Neural crest cell (in vitro differentiated cells): ENCODE measurements at places on chromosomes 2 and 18. TPM values are rescaled to one million over a fixed set of nuclear protein-coding genes. Genes with fewer than 3 reads are reported as not detected.

Gene CHRND
- total RNA-seq: 4.1 and 5.8 TPM in 2 replicates

- DNase-seq: no peak
Measured at GRCh38 chr18:24031318-24031717, 16.8 kb downstream of the TTC39C start.

Gene EGR4
- not detected in 2 replicates for total RNA-seq

DNA sequence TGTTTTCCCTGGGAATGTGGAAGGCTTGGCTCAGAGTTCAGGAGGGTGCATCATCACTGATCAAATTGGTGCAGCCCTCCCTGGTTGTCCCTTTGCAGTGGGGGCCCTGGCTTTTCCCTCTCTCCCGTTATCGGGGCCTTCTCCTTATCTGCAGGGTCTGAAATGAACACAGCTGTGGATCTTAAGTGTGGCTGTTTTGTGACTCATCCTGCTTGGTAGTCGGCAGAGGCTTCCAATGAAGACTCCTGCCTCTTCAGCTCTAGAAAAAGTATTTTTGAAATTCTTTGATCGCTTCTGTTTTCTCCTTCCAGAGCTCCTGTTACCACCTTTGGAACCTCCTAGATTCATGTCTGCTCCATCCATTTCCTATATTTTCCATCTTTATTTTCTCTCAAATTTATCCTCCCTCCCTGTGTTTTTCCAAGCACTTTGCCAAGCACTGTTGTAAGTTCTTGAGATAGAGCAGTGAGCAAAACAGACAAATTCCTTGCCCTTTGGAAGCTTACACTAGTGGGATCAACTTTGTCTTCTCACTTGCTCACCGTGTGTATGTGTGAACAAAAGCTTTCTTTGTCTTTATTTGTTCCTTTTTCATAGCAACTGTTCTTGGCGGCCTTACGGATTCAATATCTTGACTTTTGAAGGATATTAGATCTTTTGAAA lies 45.7 kb downstream of the RALB start:
- no peak for DNase-seq

Gene IL36B
- not detected in 2 replicates for total RNA-seq

Gene GPR17
- total RNA-seq: 6.4 and 7.7 TPM in 2 replicates

Gene SPRED2
- 55.4 and 55.8 TPM in 2 replicates for total RNA-seq

DNA sequence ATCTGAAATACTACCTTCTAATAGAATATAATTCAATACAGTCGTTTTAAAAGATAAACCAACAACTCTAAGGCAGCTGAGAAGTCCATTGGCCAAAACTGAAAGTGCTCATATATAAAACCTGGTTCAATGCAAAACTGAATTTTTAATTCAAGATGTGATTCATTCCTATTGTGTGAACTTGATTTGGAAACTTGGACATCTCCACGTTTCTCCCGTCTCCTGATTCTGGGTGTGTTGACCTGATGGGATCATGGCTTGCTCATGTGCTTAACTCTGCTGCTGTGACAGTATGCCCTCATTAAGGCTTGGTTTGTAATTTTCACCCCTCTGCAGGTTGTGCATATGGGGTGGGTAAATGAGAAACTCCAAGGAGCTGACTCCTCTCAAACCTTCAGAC lies 166.3 kb upstream of the TPO start:
- DNase-seq: no peak

Gene TEX44
- not detected in 2 replicates for total RNA-seq

DNA sequence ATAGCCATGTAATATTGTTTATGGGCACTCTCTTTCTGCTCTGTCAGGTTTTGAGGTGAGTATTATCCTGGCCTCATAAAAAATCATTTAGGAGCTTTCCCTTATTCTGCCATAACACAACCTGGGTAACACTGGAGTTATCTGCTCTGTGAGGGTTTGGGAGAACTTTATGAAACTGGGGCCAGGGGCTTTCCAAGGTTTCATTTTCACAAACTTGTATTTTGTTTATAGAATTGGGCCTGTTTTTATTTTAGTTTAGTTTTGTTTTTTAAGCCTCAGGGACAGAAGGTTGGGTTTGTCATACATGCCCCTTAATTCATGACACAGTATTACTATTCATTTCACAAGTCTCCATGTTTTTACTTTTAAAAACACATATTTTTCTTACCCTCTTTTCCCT lies 83.5 kb downstream of the IRS1 start:
- no peak for DNase-seq

Gene IL36A
- not detected in 2 replicates for total RNA-seq

- DNase-seq: no peak
Measured at GRCh38 chr2:44616667-44617155, 255.0 kb downstream of the CAMKMT start.

DNA sequence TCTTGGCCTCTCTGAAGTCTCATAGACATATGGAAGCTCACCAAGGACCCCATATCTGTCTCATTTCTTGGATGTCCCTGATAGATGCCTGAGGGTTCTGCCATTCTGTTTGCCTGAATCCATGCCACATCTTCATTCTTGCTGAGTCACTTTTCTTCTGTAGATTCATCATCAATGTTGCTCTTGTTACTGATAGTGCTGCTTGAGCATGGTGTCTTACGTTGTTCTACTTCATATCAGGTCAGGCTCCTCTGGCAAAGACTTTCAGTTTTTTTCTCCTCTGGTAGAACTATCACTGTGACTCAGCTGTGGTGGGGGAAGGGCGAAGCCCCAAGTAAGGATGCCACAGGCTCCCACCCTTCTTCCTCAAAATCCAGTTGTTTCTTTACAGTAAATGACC lies 885.2 kb downstream of the DCDC2C start:
- no peak for DNase-seq
